ENCODE measurements at places on chromosomes 1 and 21.

DNA sequence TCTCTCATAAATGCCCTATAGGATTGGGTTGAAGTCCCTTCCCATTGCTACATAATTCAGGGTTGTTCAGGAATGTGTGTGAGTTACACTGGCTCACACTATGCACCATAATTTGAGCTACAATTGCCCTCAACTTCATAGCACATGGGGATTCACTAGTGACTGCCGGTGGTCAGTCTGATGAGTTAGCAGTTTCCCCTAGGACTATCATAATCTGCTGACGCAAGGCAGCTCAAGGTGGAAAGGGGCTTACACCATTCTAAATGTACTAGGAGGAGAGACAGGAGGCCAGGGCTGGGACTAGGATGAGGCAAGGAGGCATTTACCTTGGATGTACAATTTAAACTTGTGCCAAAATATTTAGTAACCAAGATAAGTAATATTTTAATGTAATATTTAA lies 224.7 kb downstream of the GRIK1 start:
- no peak for DNase-seq

DNA sequence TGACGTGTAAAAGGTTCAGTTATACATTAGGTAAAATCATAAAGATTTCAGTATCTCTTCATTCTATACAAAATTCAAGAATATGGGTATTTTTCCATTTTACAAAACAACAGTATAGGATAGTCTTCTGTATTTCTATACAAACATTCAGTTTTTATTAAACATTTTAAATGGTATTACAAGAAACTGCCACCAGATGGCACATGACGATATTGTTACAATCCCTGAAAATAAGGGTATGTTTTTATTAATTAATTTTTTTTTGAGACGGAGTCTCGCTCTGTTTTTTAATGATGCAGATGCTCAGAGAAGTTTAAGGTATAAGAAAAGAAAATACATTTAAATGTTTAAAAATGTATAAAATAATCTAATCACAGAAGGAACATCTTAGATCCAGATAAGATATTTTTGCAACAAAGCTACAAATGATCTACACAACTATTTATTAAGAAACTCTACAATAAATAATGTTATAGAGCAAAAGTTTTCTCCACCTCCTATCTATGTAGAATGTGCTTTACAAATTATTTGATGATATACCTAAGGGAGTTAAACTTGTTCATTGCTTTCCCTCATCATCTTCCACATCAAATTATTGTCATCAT lies 23.5 kb upstream of the RSBN1 start:
- DNase-seq: peak; percentile 51

GRCh38 chr1:192913683-192914082 lies 104.8 kb downstream of the RGS2 start:
- DNase-seq: no peak

DNA sequence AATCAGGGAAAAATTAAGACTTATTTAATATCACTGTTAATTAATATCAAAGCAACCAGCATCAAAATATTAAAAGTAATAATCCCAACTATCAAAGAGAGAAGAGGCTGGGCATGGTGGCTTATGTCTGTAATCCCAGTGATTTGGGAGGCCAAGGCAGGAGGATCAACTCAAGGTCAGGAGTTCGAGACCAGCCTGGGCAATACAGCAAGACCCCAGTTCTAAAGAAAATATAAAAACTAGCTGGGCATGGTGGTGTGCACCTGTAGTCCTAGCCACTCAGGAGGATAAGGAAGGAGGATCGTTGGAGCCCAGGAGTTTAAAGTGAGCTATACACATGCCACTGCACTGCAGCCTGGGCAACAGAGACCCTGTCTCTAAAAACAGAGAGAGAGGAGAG lies 43.2 kb downstream of the AHCTF1 start:
- no peak for DNase-seq

All from ACHN (cell line).